Fibroblast of skin of right biceps (primary cell): ENCODE measurements at places on chromosomes 3 and 15.
A peak's percentile ranks its signal among the peaks of the same experiment; 100 is the strongest.

DNA sequence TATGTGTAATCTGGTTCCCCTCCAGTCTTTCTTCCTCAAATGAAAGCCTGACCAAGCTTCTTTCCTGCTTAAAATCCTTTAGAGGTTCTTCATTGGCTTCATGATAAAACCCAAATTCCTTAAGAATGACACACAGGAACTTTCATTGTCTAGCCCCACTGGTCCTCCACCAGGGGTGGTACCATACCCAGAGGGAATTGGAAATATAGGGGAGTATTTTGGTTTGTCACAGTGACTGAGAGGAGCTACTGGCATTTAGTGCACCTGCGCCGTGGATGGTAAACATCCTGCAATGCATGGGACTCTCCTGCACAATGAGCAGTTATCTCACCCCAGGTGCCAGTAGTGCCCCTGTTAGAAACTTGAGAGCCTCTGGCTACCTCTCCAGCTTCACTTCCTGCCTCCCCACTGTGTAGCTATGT, 10.8 kb downstream of the ZWILCH start:
- DNase-seq: peak; percentile 31

DNA sequence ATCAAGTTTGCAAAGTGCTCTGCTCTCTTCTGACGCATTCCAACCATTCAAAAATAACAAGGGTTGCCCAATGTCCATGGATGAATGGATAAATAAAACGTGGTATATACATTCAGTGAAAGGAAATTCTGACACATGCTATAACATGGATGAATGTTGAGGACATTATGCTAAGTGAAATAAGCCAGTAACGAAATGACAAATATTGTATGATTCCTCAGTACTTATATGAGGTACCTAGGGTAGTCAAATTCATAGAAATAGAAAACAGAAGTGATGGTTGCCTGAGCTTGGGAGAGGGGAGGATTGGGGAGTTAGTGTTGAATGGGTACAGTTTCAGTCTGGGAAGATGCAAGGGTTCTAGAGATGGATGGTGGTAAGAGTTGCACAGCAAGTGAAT, 33.9 kb downstream of the SH3BP5 start:
- DNase-seq: no peak

DNA sequence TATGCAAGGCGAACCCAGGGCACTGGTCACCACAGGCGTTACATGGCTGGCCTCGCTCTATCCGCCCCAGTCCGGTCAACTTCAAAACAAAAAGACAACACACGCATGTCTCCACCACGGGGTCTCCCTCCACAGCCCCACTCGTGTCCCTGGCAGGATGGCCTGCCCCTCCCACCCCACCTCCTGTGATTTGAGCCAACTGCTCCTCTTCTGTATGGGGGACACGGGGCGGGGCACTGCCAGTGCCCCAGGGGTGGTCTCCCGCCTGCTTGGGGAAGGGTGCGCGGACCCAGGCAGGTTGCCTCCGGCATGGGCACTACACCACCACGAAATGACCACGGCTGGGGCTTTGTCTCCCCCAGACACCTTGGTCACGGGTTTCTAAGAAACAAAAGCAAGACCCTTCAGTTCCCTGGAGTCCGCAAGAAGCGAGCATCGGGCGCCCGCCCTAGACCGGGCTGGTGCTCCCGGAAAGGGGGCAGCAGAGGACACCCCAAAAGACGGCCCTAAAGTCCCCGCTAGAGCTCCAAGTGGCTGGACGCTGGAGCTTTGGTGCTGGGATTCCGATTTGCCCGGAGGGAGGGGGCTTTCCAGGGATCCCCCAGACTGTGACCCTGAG, 219.3 kb upstream of the PRICKLE2 start:
- DNase-seq: no peak

DNA sequence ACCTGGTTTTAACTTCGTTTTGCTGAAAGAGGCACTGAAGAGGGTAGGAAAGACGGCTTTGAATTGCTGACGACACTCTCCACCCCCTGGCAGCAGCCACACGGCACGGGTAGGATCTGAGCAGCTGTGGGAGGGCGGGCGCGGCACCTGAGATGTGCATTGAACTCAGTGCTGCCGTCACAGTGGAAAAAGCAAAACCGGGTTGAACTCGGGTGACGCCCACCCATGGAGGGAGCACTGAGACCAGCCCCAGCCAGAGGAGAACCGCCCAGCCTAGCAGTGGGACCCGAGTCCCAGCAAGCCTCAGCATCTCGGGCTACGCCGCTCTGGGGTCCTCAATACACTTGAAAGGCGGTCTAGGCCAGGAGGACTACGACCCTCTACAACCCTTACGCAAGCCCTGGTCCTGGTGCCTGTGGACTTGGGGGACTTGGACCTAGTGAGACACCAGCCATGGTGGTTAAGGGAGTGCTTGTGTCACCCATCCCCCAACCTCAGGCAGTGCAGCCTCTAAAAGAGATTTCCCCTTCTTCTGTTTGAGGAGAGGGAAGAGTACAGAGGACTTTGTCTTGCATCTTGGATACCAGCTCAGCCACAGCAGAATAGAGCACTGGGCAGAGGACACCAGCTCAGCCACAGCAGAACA, 50.0 kb upstream of the RPL35A start:
- no peak for DNase-seq

DNA sequence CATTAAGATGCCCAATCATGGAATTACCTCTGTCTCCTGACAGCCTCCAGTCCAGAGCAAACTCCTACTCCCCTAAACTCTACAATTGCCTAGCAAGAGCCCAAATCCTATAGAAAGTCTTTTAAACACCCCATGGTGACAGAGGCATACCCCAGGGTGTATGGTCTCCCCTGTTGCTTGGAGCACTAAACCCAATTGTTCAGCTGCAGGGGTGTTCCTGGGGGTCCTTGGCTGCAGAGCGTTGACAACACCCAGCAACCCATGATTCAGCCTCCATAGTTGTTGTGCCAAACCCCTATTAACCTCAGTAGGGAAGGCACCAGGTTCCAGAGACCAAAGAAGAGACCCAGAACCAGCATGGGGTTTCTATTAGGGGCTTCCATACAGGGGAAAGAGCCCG, 41.8 kb upstream of the NEDD4 start:
- DNase-seq: no peak

GRCh38 chr3:50136714-50137405, 18.3 kb upstream of the SEMA3F start:
- no peak for DNase-seq

DNA sequence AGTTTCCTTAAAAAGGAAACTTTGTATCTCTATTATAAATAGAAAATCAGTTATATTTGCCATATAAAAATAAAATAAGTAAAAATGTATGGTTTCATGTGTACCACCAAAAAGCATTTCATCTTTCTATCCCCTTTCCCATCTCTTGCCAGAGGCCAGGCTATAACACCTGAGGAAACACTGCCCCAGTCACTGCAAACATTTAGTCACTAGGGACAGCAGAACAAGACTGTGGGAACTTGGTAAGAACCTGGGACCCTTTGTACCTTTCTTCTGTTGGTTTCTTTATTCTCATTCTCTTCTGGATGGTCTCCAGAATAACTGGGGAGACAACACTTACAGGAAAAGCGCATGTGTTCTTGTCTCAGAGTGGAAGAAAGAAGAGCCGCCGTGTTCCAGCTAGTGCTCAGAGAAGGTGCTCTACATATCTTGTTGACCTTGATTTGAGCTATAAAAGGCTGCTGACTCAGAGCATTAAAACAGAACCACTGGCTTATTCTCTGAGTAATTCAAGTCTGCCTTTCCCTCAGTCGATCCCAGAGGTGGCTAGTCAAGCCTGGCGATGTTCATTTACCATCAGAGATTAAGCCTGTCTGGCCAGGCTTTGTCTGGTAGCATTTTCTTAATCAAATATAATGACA, 361.6 kb downstream of the RBMS3 start:
- DNase-seq: peak; percentile 84

DNA sequence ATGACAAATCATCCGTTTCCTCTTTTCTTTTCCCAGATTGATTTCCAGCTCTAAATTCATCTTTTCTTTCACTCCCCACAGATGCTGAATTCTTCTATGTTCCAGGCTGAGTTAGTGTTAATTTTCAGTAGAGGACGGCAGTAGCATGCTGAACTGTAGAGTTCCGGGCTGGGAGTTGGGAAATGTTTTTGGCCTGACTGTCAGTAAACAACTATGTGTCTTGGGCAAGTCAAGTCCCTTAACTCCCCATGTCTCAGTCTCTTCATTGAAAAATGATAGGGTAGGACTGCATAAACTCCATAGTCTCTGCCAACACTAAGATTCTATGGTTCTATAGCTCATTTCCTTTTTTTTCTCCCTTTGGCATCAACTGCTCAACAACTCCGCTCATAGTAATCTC, 333.9 kb downstream of the TIGIT start:
- DNase-seq: no peak

GRCh38 chr15:57559875-57560274, 31.8 kb upstream of the MYZAP start:
- DNase-seq: peak; percentile 41

- DNase-seq: no peak
Observed at GRCh38 chr3:32819551-32820348, 2.0 kb downstream of the TRIM71 start.

DNA sequence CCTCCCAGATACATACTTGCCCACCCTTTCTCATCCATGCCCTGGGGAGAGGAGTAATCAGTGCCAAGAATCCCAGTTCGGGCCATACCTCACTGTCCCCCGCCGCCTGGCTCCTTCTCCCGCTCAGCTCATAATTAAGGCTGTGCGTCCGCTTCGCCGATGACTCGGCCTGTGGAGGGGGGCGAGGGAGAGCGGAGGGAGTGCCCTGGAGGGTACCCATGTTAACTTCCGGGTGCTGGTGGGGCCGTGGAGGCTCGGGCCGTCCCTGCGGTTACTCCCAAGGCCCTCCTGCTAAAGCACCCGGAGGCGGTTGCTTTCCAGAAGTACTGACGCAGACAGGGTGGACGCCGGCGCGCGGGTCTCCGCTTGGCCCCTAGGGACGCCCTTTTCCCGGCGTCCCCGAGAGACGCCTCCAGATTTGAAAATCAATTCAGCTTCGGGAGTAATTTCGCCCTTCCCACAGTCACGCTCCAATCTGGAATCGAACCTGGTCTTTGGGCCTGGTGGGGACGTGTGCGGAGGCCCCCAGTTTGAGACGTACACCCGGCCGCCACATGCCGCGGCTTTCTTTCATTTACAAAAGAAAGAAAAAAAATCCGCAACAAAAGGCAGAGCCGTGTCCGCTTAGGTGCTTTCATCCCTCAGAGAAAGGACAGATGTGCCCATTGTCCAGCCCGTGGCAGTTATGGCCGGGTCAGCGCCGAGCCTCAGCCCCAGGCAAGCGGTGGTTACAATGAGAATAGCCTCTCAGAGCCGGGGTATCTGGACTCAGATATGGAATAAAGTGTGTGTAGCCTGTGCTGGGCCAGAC, 1.0 kb upstream of the ONECUT1 start:
- DNase-seq: peak; percentile 24

GRCh38 chr3:58434511-58434910, 879 bp upstream of the PDHB start:
- peak; percentile 10 for DNase-seq

DNA sequence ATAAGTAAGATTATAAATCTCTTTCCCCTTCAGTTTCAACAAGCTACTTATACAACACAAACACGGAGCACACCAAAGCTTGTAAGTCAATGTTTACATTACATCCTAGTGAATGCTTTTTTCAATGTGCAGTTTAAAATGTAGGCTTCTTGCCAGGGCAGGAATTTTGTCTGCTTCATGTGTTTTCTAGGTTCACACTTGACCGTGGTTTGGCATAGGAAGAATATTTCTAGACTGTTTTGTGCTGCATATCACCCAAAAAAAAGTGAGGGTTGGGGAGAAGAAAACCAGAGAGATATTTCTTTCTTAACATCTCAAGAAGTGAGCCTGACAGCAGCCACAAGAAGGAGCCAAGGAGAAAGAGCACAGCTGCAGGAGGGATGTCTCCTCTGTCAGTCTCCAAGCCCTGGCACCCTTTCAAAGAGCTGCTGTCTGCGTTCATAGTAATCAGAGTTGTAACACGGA, 255.8 kb downstream of the MEIS2 start:
- peak; percentile 79 for DNase-seq
